ENCODE measurements at places on chromosomes 16 and 17. TPM values are rescaled to one million over a fixed set of nuclear protein-coding genes. Genes with fewer than 3 reads are reported as not detected.
A peak's percentile ranks its signal among the peaks of the same experiment; 100 is the strongest.

DNA sequence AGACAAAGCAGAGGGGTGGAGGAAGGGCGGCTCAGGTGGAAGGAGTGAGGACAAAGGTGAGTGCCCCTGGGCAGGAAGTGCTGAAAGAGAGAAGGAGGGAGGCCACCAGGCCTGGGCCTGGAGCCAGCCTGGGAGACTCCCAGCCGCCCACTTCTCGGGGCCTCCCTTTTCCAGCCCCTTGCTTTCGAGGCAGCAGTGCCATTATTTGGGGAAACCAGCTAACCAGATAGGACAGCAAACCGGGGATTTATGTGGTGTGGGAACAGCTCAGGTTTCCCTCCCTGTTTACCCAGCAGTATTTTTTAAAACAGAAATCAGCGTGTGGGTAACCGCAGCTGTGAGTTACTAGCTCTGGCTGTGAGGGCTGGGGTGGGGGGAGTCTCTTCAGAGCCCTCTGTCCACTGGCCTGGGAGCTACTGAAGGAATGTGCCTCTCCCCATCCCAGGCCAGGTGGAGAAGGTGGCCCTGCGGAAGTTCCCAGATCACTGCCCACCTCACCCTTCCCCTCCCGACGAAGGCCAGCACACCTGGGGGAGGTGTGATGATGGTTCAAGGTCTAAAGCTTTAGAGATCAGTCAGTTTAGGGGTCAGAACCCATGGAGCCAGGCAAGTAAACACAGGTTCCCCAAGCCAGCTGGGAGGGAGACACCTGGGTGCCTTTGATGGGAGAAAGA lies 8.4 kb upstream of the MEOX1 start:
- DNase-seq = no peak

GRCh38 chr17:80316431-80316830 lies 55.8 kb downstream of the RNF213 start:
- no peak for DNase-seq

DNA sequence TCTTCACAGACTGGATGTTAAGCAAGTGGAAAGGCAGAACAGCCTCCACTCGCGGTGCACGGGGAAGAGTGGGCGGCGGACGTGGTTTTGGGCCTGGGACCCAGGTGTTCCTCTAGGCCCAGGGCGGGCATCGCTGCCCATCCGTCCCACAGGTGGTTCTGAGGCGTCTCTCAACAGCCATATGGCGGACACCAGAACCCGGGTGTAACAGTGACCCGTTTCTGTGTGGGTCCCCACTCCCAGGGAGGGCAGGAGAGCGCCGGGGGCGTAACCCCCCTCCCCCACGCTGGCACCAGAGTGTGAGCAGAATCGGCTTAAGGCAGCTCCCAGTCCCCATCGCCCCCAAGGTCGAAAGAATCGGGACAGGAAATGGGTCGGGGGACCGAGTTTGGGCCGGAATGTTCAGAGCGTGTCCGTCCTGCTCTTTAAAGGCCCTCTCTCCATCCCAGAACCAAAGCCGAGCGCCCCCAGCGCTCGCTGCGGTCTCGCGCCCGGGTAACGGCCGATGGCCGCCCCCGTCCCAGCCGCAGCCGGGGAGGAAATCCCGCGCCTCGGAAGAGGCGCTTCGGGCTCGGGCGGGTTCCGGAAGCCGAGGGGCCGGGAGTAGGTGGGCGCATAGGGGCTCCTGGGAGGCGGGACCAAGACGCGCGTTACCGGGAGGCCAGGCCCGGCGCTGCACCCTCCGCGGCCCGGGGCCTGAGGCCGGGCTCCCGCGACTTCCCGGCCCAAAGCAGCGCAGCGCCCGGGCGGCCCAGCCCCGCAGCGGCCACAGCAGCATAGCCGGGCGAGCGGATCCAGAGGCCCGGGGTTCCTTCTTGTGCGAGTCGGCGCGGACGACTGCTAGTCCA lies at the start of gene TK2:
TK2 (minus strand) TSS at position 839 of the 848 bp plus-strand sequence; CDS start at position 778, 61 bp downstream.
- peak; percentile 51 for DNase-seq

TBC1D16 gene
- total RNA-seq = 96.2 TPM
